ENCODE measurements at places on chromosomes 6 and 20.

DNA sequence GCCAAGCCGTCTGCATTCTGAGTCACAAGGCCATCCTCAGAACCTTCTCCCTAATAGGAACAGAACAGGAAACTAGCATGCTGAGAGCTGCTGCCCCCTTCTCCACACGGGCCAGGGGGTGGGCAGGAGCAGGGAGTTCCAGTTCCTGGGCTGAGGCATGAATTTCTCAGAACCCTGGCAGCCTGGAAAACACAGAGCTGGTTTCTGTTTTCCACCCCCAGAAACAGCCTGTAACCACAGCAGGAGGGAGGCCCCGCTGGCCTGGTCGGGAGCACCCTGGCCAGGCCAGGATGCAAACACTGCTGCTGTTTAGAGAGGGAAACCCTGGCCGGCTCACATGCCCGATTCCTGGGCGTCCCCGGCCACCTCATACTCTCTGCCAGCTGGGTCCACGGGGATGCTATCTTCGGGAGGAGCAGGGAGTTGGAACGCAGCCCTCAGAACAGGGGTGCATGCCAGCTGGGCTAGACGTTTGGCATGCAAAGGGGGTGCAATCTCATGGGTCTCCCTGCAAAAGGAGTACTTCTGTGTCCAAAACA is 130.1 kb downstream of the NFATC2 start:
- DNase-seq: no peak

GRCh38 chr6:62089781-62090180 is 196.2 kb downstream of the KHDRBS2 start:
- no peak for DNase-seq

DNA sequence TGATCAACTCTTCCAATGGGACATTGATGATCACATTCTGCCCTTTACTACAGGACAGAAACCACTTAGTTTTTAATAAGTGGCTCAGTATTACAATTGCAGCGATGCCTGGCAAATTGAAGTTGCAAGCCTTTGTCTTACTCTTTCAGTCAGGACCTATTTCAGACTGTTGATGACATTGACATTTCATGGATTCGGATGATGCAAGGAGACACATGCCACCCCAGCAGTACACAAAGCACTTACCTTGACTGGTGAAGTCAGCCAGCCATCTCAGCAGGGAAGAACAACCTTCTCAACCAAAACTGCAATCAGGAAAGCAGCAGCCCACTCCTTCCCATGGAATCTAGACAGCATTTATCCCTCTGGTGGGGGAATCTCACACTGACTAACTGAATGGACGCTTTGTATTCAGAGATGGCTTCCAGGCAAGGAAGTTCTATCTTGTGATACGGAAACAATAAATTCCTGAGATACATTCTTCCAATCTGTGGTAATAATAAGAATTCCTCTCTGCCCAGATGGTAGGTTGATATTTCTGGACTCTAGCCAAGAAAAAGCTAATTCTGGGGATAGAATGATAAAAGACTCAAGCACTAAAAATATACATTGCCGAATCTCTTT is 24.8 kb downstream of the NFYA start:
- no peak for DNase-seq

- peak; percentile 96 for DNase-seq
These were observed 113.7 kb upstream of the BCLAF1 start for GRCh38 chr6:136403110-136403980.

- no peak for DNase-seq
These were observed 53.8 kb downstream of the CD40 start for GRCh38 chr20:46171909-46172308.

- DNase-seq: no peak
These were observed 24.2 kb upstream of the FRMD1 start for GRCh38 chr6:168103050-168103830.

DNA sequence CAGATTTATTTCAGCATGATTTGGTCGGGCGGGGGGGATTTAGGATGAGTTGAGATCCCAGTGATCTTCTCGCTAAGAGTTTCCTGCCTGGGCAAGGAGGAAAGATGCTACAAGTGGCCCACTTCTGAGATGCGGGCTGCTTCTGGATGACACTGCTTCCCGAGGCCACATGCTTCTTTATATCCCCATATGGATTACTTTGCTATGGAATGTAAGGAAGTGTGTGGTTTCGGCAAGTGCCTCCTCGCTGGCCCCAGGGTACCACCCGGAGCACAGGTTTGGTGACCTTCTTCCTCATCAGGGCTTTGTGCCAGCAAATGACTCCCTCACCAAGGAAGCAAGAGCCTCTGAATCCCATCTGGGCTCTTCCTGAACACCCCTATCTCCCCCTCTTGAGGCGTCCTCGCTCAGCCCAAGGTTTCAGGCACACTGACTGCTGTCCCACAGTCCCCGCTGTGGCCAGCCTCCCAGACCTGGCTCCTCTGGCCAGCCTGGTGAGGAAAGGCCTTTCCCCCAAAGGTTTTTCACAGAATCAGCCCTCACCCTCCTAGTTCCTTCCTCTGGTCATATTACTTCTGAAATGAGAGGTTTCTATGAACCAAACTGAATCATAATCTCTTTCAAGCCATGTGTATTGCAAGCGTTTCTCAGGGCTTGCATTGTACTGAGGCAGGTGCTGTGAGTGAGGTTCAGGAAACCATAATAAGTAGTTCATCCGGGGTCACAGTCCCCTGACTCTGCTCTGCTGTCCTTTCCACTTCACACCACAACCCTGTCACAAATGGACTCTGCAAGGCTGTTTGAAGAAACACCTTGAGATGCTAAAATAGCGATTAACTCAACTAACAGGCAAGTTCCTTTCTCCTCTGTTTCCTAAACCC is 41.7 kb upstream of the IL17A start:
- no peak for DNase-seq

DNA sequence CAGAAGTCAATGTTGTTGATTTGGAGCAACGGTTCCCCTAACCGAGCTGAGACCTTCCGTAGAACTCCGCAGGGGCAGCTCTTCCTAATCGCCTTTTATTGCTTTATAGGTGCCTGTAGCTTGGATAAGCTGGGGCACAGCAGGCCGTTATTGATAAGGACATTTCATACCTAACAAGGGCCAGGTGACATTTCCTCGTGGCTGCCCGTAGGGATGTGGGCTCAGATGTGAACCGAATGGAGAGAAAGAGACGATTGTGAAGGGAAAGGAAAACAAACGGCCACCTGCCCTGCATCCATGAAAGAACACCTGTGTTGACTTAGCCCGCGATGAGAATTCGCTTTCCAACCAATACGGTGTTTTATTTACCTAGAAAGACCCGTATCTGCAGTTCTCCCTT is 53.3 kb upstream of the DACT2 start:
- no peak for DNase-seq

GRCh38 chr20:10855778-10856177 is 182.0 kb upstream of the JAG1 start:
- DNase-seq: no peak

DNA sequence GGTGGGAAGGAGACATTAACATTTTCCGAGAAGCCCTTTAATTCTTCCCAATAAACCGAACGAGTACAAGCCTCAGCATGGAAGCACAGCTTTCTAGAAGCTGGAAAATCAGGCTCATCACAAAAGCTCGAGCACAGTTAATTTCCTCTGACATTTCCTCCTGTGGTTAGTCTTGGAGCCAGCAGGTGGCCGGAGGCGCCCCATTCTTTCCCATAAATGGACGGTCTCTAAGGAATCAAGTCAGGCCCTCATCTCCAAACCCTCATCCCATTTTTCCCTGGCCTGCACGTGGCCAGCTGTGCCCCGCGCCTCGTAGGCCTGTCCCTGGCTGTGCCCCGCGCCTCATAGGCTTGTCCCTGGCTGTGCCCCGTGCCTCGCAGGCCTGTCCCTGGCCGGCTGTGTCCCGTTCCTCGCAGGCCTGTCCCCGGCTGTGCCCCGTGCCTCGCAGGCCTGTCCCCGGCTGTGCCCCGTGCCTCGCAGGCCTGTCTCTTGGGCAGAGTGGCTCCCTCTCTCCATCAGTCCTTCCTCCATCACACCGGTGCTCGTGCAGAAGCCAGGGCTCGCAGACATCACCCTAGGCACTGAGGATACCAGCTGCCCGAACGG is 19.7 kb upstream of the NTSR1 start:
- no peak for DNase-seq

DNA sequence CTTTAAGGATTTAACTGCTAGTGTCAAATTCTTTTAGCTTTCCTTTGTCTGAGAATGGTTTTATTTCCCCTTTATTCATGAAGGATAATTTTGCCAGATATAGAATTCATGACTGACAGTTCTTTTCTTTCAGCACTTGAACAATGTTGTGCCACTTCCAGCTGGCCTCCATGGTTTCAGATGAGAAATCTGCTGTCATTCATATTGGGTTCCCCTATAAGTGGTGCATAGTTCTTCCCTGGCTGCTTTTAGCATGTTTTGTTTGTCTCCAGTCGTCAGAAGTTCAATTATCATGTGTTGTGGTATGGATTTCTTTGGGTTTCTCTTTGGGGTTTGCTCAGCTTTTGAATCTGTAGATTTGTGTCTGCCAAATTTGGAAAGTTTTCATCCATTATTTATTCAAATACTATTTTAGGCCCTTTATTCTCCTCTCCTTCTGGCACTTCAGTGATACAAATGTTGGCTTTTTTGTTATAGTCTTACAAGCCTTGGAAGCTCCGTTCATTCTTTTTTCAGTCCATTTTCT is 76.3 kb upstream of the TGM3 start:
- DNase-seq: no peak

DNA sequence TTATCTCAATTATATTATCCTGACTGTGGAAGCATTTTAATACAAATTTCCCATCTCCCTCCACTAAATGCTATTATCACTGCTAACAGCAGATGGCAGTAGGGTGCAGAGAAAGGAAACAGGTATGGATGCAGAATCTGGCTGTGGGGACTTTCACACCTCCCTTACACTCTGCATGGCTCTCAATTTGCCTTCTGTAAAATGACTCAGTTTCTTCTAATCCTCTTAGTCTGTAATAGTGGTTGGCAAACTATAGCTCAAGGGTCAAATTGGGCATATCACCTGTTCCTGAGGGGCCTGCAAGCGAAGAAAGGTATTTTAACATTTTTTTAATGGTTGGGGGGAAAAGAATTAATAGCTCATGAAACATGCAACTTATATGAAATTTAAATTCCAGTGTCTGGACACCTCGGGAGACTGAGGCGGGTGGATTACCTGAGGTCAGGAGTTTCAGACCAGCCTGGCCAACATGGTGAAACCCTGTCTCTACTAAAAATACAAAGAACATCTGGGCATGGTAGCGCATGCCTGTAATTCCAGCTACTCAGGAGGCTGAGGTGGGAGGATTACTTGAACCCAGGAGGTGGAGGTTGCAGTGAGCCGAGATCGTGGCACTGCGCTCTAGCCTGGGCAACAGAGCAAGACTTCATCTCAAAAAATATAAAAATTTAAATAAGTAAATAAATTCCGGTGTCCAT is 83.5 kb downstream of the ZMYND8 start:
- peak; percentile 43 for DNase-seq

- DNase-seq: no peak
These were observed 208.3 kb upstream of the RIMS1 start for GRCh38 chr6:71678091-71678490.

DNA sequence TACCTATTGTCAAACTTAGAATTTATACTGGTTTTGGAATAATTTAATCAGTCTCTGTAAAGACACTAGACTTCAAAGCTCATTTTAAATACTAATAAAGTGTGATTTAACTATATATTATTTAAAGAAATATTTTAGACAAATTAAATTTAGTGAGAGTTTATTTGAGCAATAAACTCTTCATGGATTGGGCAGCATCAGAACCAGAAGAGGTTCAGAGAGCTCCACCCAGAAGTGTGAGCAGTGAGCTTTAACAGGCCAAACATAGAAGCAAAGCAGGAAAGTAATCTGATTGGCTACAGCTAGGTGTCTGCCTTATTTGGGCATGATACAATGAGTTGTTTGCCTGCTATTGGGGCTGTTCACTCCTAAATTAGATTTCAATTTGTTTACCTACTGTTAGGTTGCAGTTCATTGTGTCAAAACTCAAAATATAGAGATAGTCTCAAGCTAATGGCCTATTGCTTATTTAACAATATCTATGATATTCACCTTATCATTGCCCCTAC is 355.1 kb upstream of the RNF217 start:
- no peak for DNase-seq

DNA sequence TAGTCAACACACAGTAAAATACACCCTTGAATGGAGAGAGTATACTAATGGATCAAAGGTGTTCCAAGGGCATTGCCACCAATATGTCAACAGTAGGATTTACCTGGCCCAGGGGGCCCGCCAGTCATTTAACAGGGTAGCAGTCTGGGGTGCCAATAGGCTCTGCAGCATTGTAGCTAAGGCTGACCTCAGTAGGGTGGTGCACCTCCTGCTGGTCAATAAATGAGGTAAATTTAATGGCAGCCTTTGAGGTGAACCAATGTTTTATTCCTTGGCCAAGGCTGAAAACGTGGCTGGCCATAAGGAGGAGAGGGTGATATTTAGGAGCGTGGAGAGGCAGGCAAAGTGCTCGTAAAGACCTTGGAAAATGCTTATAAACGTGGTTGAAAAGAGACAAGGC is 147.2 kb downstream of the RPS12 start:
- peak; percentile 28 for DNase-seq

DNA sequence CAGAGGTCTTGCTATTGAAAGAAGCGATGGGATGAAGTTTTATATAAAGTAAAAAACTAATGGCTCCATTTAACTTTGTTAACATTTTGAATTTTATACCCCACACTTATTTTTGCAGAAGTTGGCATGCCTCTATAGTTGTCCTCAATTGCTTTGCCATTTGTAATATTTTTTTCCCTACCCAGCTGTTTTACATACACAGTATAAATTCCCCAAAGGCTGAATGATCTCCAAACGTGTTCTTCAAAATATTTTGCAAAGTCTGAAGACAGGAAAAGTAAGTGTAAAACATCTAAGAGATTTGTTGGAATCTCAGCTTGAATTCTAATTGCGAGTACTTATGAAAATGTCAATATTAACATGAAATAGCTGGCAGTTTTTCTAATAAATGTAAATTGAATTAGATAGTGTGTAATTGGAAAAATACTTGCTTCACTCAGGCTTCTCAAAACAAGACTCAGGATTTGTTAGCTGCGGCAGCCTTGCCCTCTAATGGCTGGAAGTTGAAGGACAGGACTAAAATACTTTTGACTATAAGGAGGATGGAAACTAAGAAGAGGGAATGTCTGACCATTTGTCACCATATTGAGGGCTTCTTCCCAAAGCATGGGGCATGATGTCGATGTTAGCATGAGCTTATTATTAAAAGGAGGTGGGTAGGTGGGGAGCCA is 226.8 kb downstream of the UST start:
- DNase-seq: peak; percentile 59

DNA sequence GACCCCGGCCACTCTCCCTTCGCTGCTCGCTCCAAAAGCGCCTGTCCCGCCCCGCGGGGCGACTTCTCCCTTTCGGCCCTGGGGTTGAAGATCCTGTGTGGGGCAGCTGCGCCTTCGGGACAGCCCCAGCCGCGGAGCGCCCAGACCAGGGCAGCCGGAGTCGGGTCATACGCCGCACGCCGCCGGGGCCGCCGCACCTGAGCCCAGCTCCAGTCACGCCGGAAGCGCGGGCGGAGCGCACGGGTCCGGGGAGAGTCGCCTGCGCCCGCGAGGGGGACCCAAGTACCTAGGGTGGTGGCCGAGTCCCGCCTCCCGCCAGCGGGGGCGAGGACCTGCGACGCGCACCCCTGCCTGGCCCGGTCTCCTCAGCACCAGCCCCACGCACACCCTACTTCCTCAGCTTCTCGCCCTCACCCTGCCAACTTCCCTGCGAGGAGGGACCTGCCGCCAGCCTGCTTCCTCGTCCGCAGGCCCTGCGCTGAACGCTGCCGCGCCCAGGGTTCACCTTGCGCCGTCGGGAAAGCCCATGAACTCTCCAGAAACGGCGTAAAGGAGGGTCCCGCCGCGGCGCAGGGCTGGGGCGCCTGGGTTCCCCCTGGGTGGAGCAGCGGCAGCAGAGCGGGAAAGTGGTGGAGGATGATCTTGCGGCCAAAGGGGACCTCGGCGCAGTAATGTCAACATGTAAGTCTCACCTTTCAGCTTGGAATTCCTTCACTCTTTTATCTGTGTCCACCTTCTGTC is at the start of gene ADGRG6:
Gene ADGRG6 (plus strand): TSS at position 357 of the 741 bp plus-strand sequence. CDS start 323 bp downstream, at position 680.
- DNase-seq: peak; percentile 44

All from HCEC 1CT (cell line).